ENCODE measurements at places on chromosomes 12 and 14.

- DNase-seq = no peak
These were observed 6.1 kb upstream of the FGF6 start for GRCh38 chr12:4451694-4452093.

- DNase-seq = no peak
These were observed 4.7 kb downstream of the RARG start for GRCh38 chr12:53227341-53227740.

DNA sequence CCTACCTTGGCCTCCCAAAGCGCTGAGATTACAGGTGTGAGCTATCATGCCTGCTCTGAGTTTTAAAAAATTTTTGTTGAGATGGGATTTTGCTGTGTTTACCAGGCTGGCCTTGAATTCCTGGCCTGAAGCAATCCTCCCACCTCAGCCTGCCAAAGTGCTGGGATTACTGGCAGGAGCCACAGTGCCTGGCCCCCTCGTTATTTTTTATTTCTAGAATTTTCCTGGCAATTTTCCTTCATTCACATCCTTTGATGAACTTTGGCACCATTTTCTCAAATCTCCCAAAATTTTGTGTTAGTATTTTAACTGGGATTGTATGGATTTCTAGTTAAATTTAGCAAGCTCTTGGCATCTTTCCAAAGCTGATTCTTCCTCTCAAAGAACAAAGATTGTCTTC lies 24.6 kb upstream of the SCARB1 start:
- DNase-seq = no peak

GRCh38 chr14:100067481-100067880 lies 2.3 kb downstream of the EVL start:
- DNase-seq = no peak

DNA sequence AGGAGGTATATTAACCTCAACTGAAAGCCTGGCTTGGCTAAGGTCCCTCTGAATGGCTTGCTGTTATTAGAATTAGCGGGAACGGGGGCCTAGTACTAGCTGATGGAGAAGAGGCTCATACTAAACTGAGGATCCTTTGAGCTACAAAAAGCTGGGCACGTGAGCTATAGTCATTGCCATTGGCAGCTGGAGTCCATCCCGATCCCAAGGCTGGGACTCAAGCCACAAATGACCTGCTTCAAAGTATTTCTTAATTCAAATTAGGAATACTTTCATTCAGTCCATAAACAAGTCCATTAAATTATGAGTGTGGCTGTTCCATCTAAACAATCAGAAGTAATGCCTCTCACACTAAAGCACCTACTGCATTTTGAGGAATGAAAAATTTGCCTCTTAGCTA lies 114.5 kb downstream of the DACT1 start:
- no peak for DNase-seq

DNA sequence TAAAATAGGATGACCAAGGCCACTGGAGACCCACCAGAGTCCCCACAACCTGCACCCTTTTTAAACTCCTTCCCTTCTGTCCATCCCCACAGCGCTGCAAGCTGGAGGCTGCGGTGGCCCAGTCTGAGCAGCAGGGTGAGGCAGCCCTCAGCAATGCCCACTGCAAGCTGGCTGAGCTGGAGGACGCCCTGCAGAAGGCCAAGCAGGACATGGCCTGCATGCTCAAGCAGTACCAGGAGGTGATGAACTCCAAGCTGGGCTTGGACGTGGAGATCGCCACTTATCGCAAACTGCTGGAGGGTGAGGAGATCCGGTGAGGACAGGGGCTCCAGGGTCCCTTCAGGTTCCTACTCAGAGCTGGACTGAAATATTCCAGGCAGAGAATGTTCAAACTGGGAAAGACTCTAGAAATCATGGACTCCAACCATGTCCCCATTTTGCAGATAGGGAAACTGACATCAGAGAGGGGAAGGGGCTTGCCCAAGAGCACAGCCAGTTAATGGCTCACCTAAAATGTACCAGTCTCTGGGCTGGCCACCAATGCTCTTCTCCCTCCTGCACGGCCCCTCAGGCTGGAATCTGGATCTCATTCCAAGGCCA lies 17.2 kb downstream of the KRT85 start:
- no peak for DNase-seq

- DNase-seq = no peak
These were observed 1.8 kb upstream of the BHLHE41 start for GRCh38 chr12:26126340-26127284.

DNA sequence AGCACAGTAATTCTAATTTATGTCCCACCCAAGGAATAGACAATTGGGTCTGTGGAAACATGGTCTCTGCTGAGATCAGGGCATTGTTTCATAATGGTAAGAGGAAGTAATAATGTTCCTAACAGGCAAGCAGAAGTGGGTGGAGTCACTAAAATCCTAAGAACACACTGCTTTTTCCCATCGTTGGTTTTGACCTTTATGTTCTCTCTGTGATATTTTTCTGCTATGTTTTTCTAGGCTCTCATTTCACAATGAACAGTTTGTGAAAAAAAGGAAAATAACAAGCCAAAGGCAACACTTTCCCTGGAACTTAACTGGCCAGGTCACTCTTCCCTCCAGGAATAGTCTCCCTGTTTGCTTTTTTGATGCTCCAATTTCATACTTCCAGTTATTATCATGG lies 80.6 kb upstream of the OVCH1 start:
- no peak for DNase-seq

DNA sequence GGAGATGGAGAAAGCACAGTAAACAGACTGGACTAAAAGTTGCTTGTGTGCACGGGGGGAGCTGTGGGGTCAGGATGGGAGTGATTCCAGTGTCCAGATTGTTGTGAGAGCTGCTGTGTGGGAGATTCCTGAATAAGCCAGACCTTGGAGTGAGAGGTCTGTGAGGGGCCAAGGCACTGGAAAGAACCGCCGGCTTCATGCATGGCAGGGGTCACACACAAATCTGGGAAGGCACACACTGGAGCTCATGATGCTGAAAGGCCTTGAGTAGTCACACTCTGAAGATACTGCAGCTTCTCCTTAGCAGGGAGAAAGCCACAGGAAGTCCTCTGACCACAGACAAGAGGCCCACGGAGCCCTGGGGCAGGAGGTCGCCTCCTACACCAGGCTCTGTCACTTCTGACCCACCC lies 23.1 kb downstream of the ADCY6 start:
- DNase-seq = no peak

DNA sequence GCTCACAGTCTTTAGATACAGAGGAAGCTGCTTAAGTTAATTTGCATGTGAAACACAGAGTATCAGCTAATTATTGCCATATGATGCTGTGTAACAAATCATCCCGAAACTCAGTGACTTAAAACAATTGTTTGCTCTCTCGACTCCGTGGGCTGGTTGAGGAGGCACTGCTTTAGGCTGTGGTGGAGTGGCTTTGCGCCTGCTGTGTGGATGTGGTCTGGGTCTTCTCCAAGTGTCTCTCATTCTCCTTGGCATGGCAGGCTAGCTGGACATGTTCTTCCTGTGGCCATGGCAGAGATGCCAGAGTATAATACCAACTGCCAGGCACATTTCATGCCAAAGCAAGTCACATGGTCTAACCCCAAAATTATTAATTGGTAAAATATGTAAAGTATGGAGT lies 40.9 kb downstream of the PELI2 start:
- no peak for DNase-seq

- no peak for DNase-seq
These were observed 194.1 kb downstream of the BTG1 start for GRCh38 chr12:91951571-91951970.

DNA sequence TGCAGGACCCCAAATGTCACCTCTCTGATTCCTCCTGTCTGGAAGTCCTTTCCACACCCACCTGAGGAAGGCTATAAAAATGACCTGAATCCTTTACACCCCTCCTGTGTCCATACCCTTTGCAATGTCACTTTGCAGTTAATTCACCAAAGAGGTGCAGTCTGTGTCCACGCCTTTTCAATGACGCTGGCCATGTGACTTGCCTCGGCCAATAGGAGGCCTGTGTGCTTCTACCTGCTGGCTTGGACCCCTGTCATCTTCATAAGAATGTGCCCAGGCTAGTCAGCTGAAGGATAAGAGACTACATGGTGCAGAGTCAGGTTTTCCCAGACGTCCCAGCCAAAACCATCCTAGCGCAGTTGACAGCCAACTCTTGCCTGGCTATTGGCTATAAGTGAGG lies 101.4 kb downstream of the KSR2 start:
- DNase-seq = no peak

All from activated CD4-positive, alpha-beta T cell treated with anti-CD3 and anti-CD28 coated beads, Interleukin-2, amount 50 U/mL, for 4 hours (primary cell).